ENCODE measurements at places on chromosomes 3 and 15.

DNA sequence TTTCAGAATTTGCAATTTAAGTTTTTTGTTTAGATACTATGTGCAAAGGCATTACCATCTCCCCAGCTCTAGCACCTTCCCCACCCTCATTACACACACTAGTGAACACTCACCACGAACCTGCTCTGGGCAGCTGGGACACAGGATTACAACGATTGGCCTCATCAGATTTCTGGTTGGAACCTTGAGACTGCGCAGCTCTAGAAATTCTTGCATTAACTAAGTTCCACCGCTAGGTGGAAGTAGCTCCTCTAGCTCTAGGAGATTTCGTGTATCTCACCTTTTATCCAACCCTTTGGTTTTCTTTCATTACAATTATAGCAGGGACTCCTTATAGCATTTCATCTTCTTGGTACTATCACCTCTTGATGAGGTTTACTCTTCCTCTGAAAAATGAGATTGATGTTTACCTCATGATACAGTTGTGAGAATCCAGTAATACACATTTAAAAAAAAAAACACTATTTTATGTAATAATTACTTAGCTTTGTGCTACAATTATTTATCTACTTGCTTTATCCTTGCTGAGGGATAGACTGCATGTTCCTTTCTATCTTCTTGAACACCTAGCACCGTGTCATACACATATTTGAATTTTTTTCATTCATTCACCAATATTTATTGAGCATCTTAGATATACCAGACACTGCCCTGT is 28.7 kb upstream of the PLOD2 start:
- DNase-seq, result peak; percentile 77

- DNase-seq, result no peak
Observed at GRCh38 chr15:86349565-86349964, 269.9 kb downstream of the AGBL1 start.

- DNase-seq, result no peak
Observed at GRCh38 chr3:157043771-157044170, 116.2 kb downstream of the CCNL1 start.

- DNase-seq, result no peak
Observed at GRCh38 chr3:85709346-85709892, 750.6 kb downstream of the CADM2 start.

DNA sequence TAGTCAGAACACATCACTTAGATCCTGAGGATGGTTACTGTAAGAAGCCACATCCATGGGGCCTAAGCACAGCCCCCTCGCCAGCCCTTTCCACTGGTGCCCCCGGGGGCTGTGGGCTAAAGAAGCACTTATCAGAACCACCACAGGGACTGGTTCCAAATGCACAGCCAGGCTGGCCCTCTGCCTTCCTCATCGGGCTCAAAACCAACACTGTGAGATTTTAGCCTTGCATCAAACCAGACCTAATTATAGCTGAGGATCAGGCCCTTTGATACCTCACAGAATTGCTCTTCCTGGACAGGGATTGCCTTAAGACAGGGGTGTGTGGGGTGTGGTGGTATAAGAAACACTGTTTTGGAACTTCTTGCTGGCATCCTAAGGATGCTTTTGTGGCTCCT is 23.7 kb downstream of the SRPRB start:
- no peak for DNase-seq

DNA sequence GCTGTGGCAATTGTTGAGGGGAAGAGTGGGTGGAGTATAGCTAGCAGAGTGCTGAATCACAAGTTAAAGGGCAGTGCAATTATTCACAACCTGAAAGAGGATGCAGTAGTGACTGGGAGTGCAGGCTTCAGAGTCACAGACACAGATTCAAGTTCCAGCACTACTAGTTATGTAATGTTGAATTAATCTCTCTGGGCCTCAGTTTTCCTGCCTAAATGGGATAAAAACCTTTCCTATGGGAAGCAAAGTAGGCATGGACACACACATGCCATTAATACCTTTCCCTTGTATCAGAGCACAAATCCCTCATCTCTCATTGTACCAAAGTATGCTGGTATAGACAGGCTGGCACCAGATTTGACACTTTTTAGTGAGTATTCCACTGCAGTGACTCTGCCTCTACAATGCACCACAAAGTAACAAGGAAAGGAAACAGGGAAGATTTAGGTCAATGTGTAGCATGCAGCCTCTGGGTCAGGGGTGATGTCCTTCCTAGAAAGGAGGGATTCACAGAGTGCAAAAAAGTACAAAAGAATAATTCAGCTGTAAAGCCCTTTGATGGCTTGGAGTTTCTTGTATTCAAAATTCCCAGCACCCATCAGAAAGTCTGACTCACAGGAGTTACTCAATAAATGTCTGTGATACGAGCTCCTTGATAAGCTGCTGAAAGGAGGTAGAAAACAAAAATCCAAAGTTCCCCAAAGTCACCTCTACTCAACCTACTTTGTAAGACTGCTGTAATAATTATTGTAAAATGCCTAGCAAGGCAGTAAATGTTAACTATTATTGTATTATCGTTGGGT is 507.5 kb upstream of the TGFBR2 start:
- no peak for DNase-seq

DNA sequence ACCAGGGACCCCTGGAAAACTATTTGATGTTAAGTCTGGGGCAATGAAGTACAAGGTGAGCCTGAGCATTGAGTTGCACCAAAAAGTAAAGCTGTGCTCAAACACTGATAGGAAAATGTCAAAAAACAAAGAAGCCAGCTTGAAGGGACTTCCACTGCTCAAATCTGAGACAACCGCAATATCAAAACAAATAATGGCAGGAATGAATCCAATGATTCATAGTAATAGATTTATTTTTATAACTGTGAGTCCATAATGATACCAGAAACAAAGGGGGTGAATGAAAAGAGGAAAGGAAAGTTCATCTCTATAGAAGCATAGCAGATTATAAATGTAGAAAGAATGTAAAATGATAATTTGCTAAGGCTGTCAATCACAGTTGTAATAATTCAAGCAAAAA is 237.3 kb upstream of the ZBTB20 start:
- DNase-seq, result no peak

DNA sequence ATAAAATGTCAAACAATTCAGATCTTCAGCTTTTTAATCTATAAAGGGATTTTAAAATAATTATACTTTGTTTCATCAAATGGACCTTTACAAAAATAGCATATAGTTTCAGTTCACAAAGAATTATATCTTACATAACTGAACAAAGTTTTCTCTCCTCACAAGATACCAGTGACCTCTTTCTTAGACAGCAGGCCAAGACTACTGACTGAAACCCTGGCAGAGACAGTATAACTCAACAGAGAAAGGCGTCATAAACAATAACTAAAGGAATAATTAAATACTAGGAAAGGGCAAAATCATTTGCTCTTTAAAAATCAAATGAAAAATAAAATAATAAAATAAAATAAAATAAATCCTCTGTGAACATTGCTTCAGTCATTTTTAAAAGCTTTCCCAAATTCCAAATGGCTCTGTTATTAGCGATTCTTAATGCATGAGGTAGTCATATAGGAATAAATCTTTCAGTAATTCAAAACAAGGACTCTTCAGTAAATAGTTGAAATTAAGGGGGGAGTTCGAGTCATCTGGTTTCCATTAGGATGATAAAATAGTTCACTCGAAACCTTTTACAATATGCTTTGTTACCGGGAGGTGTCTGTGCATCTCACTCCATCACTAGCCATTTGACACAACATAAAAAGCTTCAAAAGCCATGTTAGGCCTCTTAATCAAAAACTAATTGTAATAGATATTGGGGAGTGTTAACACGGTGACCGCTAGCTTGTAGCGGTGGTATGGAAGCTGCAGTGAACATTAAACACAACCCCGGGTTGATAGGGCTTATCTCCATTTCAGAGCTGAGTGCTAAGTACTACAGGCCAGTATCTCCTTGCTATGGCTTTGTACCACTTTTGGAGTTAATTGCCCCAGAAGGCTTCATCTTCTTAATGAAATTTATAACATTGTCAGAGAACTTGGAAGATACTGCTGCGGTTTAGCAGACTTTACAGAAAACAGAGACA is 142.9 kb upstream of the NR2F2 start:
- DNase-seq, result no peak

GRCh38 chr3:197508461-197508860 is 47.3 kb downstream of the BDH1 start:
- no peak for DNase-seq

DNA sequence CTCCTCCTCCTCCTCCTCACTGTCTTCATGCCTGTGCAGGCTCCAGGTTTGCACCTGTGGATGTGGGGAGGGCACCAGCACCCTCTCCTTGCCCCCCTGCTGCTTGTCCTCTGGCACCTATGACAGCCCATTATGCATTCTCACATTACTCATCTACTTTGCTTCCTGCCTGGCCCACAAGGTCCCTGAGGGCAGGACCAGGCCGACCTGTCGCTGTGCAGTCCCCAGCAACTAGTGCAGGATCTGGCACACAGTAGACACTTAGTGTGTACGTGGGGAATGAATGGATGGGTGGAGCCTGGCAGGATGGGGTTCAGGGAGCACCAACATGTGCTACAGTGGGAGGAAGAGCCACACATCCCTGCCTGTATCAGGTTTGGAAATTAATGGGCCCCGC is 58.3 kb upstream of the TMEM115 start:
- peak; percentile 10 for DNase-seq

GRCh38 chr3:37086918-37087317 is 87.5 kb downstream of the LRRFIP2 start:
- DNase-seq, result no peak

- DNase-seq, result peak; percentile 8
Observed at GRCh38 chr3:61936344-61936937, 375.1 kb downstream of the PTPRG start.

- no peak for DNase-seq
Observed at GRCh38 chr3:46269556-46269955, 27.3 kb downstream of the CCR3 start.

DNA sequence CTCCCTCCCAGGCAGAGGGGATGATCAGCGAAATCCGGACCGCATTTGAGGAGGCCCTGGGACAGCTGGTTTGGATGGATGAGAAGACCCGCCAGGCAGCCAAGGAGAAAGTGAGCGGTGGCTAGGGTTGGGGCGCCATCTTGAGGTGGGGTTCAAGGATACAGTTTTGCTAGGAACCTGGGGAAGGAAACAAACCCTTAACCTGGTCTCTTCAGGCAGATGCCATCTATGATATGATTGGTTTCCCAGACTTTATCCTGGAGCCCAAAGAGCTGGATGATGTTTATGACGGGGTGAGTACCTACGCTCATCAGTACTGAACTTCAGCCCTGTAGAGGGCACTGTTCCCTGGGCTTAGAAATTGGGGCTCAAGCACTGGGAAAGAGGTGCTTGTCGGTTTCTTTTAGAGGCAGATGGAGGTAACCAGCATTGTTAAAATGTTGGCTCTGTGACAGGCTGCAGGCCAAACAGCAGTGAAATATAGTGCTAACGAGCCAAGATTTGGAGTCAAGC is 9.6 kb upstream of the PSMD2 start:
- DNase-seq, result peak; percentile 75

Measured in NCI-H146 (cell line).